ENCODE measurements at places on chromosomes 5 and 9.

GRCh38 chr5:154509784-154510555 is 31.9 kb upstream of the HAND1 start:
- no peak for DNase-seq

- DNase-seq = no peak
Observed at GRCh38 chr9:69564557-69564956, 107.6 kb downstream of the APBA1 start.

DNA sequence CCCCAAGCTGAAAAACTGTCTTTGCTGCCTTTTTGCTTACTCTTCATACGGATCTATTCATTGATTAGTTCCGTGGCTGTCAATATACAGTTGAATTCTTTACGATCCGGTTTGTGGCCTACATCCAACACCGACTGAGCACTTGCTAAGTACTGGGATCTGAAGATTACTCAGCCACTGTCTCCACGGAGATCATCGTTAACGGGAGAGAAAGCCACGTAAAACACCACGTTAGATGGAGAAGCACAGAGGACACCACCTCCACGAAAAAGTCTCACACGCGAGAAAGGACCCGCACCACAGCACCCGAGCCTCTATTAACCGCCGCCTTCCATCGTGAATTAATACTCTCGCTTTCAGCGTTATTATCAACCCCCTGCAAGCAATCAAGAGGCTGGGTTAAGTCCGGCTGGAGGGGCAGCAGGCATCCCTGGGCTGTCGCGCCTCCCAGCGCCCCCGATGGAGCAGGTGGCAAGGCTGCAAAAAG is 650 bp downstream of the ELP1 start:
- DNase-seq = no peak

DNA sequence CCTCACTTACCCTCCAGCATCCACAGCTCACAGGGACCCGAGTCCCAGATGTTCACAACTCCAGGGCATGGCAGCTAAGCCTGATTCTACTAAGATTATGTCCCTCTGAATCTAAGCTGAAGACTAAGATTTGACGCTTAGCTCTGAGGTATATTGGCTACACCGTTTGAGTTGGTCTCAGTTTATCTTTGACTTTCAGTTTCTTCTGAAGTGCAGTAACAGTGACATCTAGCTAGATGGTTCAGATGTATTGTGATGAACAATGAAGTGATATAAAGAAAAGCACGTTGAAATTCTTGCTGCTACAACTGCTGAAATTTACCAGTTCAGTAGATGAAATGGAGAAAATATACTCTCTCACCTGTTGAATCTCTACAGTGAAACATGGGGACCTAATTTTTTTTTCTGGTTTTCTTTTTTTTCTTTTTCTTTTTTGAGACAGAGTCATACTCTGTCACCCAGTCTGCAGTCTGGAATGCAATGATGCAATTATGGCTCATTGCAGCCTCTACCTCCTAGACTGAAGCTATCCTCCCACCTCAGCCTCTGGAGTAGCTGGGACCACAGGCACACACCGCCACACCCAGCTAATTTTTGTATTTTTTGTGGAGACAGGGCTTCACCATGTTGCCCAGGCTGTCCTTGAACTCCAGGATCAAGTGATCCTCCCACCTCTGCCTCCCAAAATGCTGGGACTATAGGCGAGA is 15.7 kb downstream of the RFK start:
- no peak for DNase-seq

GRCh38 chr9:111484572-111484894 is 350 bp upstream of the ECPAS start:
- no peak for DNase-seq

DNA sequence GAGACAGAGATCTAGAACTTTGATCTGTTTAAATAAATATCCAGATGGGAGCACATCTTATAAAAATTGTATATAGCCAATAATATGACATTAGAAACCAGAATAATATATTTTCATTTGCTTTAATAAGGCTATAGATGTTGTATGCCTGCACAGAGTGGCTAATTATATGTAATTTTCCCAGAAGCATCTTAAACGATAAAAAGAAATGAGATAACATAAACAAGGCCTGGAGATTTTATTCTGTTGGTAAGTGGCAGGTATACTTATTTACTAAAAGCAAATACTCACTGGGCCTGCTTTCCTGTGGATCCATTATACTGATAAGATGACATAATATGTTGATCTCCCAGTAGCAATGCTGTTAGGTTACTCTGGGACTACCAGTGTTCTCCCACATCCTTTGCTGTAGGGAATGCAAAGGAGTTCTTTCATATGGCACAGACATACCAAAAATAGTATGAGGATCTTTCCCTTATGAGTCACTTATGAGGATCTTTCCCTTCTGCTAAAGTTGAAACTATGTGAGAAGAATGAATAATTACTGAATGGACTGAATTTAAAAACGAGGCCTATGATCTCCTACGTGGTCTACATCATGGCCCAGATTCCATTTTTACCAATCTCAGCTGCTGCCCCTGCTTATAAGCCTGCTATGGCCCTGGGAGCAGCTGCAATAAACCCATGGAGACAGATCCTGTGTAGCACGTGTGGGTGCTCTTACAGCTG is 112.1 kb downstream of the NUDT12 start:
- no peak for DNase-seq

GRCh38 chr9:86858009-86858408 is 89.3 kb downstream of the GAS1 start:
- DNase-seq = no peak

DNA sequence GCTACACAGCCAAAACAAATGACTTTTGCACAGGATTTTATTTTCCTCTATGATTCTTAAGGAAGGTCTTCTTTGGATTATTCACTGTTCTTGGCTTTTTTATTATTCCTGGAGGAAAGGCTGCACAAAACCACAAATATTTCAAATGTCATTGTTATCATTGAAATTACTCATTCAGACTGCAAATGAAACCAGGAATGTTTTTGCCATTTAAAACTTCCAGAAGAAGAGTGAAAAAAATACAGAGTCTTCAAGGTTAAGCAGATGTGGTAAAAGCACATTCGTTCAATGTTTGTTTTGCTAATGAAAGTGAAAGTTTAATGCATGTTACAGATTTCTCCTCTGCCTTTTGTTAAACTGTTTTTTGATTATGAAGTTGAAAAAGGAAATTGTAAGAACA is 238.2 kb downstream of the TLE4 start:
- DNase-seq = no peak

GRCh38 chr5:109359642-109360041 is 50.1 kb downstream of the PJA2 start:
- no peak for DNase-seq

DNA sequence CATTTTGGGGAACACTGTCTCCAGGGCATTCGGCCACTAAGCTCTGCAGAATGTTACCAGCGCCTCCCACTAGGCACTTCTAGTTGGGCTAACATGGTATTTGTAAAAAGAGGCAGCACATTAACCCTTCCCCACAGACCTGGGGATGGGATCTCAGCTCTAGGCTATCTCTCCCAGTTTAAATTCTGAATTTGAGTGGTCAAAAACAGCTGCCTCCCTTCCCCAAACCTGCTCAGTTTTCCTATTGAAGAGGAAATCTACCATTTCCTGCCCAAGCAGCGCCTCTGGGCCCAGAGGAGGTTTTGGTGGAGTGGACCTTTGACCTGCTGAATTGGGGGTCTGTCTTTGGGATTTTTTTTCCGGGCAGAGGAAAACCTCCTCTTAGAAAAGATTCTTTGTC is 53.2 kb downstream of the ENC1 start:
- no peak for DNase-seq

DNA sequence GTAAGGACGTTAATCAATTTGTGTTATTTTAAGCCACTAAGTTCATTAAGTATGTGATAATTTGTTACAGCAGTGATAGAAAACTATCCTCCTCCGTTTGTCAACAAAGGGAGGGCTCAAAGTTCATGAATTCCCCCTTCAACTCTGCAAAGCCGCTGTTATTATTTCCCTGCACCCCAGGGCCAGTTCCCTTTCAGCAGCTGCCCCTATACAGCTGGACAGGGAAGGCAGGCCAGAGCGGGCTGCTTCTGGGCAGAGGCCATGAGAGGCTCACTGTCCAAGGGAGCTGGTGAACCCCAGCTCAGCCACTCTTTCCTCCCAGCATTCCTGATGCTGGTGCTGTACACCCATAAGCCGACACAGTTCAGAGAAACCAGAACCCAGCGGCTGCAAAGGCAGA is 102.4 kb upstream of the GPR151 start:
- DNase-seq = no peak

DNA sequence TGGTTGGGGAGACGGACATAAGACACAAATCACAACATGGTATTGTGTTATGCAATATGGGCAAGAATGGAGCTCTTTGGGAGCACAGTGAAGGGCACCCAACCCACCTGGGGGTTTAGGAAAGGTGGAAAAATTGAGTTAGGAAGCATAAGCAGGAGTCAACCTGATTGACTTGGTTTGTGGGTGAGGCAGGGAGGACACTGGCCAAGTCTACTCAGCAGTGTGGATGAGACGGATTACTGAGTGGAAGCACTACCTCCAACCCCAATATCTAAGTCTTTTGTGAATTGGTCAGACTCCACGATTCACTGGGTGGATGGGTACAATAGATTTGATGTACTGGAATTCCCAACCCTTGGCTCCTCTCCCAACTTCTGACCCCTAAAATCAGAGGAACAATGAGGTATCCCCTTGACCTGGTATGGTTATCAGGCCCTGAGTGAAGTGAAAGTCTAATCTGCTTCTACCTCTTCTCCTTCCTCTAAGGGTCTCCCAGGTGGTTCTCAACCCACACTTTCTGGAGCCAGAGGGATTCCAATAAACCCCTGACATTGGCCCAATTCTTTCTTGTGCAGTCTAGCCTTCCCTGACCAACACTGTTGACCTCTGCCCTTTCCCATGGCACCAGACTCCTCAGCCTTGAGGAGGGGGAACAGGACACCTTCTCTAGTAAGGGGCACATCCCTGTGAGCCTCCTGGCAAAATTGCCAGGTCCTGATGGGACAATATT is 5.2 kb downstream of the EGR1 start:
- DNase-seq = no peak

GRCh38 chr9:3903273-3903672 is 377.5 kb upstream of the RFX3 start:
- DNase-seq = no peak

GRCh38 chr5:180815293-180815917 is 12.8 kb upstream of the MGAT1 start:
- DNase-seq = no peak

DNA sequence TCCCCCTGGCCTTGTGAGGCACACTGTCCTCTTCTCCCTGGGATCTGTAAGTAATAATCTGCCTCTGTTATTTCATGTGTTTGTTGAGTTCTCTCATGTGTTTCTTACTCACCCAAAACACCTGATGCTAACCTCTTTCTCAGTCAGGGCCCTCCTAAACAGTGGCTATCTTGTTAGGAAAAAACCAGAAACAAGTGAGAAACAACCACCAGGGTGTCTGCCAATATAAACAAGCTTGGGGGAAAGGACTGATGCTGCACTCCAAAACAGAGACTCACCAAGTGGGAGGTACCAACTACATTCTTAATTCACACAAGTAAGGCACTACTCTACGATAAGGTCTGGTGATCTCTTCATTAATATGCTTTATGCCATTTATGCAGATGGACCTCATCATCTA is 564.4 kb downstream of the SEMA5A start:
- DNase-seq = no peak

- DNase-seq = no peak
Observed at GRCh38 chr5:96463091-96463490, 30.0 kb upstream of the PCSK1 start.

DNA sequence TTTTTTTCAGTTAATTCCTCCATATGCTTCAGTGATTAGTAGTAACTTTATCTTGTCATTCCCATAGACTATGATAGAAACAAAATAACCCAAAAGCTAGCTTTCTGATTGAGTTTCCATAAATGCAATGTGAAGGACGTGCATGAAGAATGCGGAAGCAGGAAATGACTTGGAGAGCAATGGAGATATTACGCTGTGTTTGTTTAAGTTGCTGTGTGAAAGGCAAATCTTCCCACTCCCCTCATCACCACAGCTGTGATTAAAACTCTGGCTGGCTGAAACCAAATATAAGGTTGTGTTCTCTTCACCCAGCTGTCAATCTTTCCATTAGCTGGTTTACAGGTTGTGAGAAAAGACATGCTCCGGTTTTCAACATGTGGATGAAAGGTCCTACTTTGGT is 83.9 kb downstream of the NR2F1-AS1 start:
- DNase-seq = no peak

- DNase-seq = no peak
Observed at GRCh38 chr5:958701-959571, 49.7 kb upstream of the NKD2 start.

GRCh38 chr9:116998305-116998704 is 311.2 kb downstream of the TRIM32 start:
- no peak for DNase-seq

- no peak for DNase-seq
Observed at GRCh38 chr5:14216902-14217301, 73.8 kb downstream of the TRIO start.

DNA sequence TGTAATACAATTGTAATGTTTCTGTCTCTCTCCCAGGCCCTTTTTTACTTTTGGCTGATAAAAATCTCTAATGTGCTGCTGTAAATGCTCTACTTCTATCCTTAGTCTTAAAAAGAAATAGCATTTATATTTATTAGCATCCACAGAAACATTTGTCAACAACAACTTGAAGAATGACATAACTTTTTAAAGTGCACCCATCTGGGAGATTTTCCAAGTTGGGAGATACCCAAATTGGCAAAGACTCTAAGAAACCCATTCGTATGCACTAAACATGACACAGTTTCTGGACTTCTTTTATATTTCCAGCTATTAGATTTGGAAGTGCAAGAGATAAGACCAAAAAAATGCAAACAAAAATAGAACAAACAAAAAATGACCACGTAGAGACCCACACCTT is 2287.4 kb upstream of the WWC1 start:
- no peak for DNase-seq

DNA sequence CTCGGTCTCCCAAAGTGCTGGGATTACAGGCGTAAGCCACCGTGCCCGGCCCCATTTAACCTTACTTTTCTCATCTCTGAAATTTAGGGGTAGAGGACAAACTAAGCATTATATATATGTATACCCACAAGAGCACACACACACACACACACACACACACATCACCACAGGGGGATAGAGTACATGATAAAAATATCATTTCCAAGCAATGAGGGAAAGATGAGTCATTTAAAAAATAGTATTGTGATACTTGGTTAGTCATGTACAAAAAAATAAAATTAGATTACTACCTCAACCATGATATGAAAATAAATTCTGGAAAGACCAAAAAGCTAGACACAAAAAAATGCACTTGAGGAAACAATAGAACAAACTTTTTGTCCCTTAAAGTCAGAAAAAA is 67.2 kb downstream of the CDH18 start:
- no peak for DNase-seq

DNA sequence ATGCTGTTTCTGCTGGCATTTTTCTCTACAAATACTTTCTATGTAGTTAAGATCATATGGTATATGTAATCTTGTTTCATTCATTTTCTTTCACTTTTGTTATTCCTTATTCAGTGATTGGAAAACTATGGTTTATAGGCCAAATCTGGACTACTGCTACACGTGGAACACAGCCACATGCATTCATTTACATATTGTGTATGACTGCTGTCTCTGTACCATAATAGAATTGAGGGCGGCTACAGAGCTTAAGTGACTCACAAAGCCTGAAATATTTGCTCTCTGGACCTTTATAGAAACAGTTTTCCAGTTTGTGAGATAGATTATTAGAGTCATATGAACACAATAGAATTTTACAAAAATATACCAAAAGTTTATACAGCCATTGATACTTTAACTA is 133.6 kb upstream of the CDKN2B start:
- no peak for DNase-seq

Data from stimulated activated CD8-positive, alpha-beta memory T cell treated with anti-CD3 and anti-CD28 coated beads, Interleukin-7, amount 100 ng/mL, for 4 hours (primary cell).